ENCODE measurements at places on chromosomes 5 and 9.

GRCh38 chr9:34983209-34983608 is 6.3 kb upstream of the DNAJB5 start:
- DNase-seq, result no peak

DNA sequence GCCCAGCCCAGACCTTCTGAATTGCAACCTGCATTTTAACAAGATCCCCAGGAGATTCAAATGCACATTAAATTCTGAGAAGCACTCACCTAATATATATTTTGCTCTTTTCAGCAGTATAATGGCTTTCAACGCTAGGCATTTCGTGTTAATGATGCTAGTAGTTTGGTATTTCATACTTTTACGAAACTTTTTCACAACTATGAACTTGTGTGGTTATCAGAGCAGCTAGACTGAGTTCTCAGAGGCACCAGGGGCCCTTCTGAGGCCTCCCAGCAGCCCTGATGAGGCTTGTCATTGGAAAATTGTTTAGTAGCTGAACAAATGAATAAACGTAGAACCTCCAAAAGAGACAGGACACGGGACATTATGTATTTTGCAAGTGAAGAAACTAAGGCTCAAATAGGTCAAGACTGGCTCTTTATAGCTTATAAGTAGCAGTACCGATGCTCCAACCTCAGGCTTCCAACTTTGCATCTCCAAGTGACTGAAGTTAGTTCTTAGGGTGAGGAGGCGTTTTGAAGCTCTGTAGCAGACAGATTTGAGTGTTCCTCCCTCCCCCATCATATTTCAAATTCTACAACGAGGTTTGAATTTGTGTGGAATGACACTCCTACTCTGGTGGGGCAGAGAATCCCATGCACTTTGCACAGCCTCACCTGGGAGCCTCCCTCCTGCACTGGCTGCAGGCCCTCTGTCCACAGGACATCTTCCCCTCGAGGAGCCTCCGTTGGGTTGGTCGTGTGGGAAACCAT is 121.1 kb upstream of the SLC25A48 start:
- DNase-seq, result no peak

DNA sequence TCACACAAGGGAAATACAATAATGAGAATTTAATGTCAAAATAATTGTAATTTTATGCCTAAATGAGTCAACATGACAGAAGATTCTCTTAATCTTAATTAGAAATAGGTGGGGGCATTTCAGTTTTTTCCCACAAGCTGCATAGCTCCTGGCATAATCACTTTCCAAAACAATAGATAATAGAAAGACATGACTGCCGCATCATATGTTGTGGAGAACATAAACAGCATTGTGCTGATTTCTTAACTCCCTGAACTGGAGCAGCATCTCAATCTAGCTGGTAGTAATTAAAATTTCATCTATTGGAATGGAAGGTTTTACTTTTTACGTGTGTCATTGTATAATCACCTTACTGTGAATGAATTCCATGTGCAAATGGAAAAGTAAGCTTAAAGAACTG is 112.1 kb downstream of the ST8SIA4 start:
- DNase-seq, result no peak

GRCh38 chr5:159362220-159362619 is 31.9 kb upstream of the IL12B start:
- DNase-seq, result no peak

DNA sequence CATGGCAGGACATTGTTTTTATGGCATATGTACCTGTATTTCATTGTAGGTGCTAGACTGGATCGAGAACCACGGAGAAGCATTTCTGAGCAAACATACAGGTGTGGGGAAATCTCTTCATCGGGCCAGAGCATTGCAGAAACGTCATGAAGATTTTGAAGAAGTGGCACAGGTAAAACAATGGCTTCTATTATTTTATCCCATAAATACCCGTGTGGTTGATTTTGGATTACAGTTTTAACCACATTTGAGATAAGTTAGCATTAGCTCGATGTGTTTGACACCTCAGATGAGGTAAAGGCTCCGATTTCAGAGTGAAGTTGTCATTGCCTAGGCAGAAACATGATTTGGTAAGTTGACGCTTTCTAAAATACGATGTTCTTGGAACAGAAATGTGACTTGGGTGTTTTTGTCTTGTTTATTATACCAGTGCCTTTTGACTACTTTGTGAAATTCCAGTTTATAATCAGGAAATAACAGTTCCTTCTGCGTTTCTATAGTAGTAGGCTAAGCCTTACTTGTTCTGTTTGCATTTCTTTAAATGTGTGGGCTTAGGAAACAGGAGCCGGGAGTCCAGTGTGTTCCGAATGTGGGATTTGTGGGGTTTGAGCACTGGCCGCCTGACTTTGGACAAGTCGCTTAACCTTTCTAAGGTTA is 187.7 kb downstream of the TRIO start:
- DNase-seq, result no peak

Measured in NCI-H2171 (cell line).